HCT116 (cell line): ENCODE measurements at places on chromosomes 1 and 21. TPM values are rescaled to one million over a fixed set of nuclear protein-coding genes. Genes with fewer than 3 reads are reported as not detected.

The SOX13 gene
- 35.6 TPM for total RNA-seq

The RNU1-1 gene
- total RNA-seq = 1,685 TPM

The KLHDC9 gene
- total RNA-seq = 1.4 TPM

The DIPK1A gene
- total RNA-seq = 4.3 TPM

The OR14K1 gene
- total RNA-seq = not detected

The CD48 gene
- 0.20 TPM for total RNA-seq

The SPTA1 gene
- total RNA-seq = not detected

The C1QB gene
- 0.32 TPM for total RNA-seq

The RGSL1 gene
- total RNA-seq = not detected

DNA sequence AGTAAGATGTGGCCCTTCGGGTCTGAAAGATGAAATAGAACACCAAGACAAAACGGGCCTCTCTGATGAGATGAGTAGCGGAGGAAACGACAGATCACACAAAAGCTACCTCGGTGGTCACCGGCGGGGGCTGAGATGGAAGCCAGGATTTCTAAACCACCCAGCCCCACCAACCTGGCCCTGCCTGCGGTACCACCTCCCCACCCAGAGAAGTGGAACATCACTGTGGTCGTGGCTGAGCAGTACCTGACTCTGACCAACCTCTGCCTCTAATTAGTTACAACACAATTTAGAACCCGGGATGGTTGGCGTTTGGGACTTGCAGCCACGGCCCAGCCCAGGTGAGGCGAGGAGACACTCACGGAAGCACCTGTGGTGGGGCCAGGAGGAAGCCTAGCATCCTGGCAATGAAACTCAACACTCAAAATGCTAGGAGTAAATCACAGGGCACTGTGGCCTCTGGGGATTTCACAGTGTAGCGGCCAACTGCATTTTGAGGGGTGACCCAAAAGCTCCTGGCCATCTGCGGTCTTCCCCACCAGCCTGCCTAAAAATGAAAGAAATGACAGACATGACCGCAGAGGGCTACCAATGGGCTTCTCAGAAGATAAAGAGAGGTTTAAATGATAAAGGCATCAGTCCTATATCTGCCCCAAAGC is 73.4 kb downstream of the ITPKB start:
- H3K4me3 ChIP-seq = no peak overlapping the region
- H3K4me1 ChIP-seq = peaks cover 16% of the 10 kb centered on the region
- no peaks in the 10 kb centered on the region for H3K27me3 ChIP-seq
- H3K36me3 ChIP-seq = no peaks in the 10 kb centered on the region
- no peak overlapping the region for H3K27ac ChIP-seq

DNA sequence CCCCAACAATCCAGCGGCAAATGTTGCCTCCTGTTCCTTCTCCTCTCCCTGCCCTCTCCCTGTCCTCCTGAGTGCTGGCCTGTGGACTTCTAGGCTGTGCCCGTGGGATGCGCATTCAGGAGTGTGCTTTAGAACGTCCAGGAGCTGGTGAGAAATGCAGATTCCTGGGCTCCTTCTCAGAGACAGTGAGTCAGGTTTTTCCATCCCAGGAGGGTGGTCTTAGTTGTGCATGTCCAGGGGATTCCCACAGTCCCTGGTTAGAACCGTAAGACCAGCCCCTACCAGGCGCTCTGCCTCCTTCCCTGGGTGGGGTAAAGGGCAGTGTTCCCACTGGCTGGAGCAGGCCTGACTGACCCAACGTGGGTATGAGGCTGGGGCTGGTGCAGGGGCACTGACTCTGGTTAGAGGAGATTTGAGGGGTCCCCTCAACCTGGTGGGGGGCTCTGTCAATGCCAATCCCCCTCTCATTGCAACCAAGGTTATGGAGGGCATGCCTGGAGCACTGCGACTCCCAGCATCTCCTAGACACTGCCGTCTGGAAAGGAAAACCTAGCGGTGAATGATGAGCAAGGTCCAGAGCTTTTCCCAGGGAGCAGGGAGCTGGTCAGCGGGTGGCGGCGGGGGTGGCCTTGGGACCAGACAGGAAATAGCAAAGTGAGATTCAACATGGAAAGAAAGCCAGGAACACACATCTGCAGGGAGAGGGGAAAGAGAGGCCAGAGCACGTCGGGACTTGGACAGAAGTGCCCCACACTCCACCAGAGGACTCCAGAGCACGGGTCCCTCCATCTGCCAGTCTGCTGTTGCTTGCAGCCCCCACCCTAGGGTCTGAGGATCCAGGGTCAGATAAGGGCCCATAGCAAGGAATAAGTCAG is 38.5 kb downstream of the HSPG2 start:
- H3K4me3 ChIP-seq = no peak overlapping the region
- H3K4me1 ChIP-seq = no peaks in the 10 kb centered on the region
- H3K27ac ChIP-seq = no peak overlapping the region

DNA sequence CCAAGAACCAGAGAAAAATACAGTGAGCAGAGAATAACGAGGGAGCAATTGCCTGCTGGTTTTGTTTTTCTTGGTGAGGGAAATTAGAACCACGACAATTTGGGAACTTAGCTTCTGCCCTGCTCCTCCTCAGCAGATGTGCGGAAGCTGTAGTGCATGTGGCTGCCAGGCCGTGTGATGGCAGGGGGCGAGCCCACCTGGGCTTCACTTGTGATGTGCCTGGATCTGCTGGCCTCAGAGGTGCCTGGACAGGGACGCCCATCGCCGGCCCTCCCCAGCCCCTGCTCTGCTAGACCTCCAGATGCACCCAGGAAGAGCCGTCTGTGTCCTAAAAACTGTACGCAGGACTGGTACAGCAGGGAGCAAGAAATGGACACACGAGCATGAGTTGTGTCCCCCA is 28.5 kb upstream of the C1orf174 start:
- no peak for DNase-seq
- peaks cover 16% of the 10 kb centered on the region; the same call in 1 of the 2 replicates for H3K27me3 ChIP-seq
- no peak overlapping the region for H3K4me3 ChIP-seq
- no peaks in the 10 kb centered on the region for H3K36me3 ChIP-seq
- no peak overlapping the region for H3K27ac ChIP-seq

DNA sequence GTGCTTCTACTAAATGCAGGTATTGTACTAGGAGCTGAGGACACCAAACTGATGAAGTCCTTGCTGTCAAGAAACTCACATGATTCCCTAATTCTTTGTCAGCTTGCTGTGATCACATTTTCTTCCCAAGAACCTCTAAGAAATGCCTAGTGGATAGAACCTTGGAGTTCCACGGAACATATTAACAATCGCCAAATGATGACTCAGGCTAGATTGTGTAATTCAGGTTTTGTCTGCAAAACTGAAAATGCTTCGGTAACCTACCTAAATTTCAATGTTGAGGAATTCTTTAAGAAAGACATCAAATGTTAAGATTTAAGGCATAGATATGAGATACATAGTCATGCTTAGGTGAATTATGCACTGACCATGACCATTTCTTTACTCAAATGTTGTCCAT is 1.7 kb upstream of the GADD45A start:
- H3K27ac ChIP-seq = no peak overlapping the region
- H3K4me3 ChIP-seq = no peak overlapping the region
- peaks cover 13% of the 10 kb centered on the region for H3K36me3 ChIP-seq
- no peak for DNase-seq
- no peaks in the 10 kb centered on the region for H3K27me3 ChIP-seq

- H3K4me1 ChIP-seq = no peaks in the 10 kb centered on the region
- H3K4me3 ChIP-seq = no peak overlapping the region
- H3K27ac ChIP-seq = no peak overlapping the region
Measured at GRCh38 chr1:39755965-39756659, 15.0 kb downstream of the OXCT2 start.

- DNase-seq = no peak
- H3K4me3 ChIP-seq = no peak overlapping the region
- no peak overlapping the region for H3K27ac ChIP-seq
- no peaks in the 10 kb centered on the region for H3K36me3 ChIP-seq
Measured at GRCh38 chr1:70455291-70455690, 44.2 kb downstream of the CTH start.

- H3K27me3 ChIP-seq = no peaks in the 10 kb centered on the region
- H3K4me3 ChIP-seq = no peak overlapping the region
Measured at GRCh38 chr1:173117108-173117633, 66.4 kb upstream of the TNFSF18 start.

DNA sequence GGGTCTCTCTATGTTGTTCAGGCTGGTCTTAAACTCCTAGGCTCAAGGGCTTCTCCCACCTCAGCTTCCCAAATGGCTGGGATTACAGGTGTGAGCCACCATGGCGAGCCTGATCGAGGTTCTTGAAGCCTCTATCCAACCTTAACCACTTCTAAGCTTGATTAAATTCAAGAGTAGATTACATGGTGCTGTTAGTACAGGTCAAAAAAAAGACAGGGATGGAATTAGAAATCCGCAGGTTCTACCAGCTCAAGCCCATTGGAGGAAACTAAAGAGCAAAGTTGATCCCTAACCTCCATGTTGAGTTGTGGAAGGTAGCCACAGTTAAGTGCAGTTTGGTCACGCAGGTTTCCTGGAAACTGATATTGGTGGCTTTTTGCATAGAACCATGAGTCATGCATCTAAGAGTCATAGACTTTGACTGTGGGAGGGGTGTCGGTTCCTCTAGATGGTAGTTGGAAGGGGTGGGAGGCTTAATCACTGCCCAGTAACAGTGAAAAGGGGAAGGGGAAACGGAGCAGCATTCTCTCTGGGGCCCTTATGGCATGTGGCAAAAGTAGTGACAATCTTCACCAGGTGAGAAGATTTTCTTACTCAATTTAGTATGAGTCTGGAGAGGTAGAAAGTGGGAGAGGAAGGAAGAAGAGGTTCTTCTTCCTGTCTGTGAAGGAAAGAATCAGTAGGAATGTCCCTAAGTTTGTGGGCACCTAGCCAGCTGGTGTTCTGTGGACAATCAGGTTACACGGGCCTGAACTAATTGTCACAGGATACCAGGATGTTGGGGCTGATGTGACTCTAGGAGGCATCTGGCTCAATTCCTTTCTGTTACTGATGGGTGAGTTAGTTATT is 7.0 kb downstream of the CD53 start:
- no peaks in the 10 kb centered on the region for H3K36me3 ChIP-seq
- H3K27me3 ChIP-seq = no peaks in the 10 kb centered on the region; the same call in 1 of the 2 replicates
- H3K4me3 ChIP-seq = no peak overlapping the region
